ENCODE measurements at places on chromosomes 4 and X.

DNA sequence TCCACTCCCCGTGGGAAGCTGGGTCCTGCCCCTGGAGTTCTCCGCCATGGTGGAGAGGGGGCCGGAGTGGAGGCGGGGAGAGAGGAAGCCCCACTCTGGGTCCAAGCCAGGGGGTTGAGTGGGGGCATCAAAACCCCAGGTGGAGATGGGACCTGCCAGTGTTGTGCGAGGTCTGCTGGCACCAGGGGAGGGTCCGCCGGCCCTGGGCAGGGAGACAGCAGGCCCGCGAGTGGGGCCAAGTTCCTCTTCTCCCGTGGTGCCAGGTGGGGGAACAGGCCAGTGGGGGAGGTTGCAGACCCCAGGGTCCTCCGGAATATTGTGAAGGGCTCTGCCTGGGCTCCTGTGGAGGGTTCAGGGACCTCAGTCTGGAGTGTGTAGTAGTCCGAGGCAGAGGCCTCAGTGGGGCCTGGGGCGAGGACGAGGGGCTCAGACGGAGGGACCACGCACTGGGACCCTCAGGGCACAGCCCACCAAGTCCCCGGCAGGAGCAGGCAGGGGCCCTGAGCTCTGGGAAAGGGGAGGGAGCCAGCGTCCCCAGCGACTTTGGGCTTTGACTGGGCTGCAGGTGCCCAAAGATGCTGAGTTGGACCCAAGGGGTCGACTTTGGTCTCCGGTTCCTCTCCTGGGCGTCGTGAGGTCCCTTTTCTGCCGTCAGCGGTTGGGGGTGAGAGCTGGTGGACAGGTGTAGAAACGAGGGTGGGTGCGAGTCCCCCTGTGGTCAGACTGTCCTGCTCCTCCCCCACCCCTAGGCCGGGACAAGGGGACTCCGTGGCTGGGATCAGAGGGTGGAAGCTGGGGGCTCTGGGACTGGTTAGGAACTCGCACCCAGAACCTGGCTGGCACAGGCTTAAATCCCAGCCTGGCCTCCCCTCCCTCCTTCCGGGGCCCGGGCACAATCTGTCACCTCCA lies 43.8 kb upstream of the NKX1-1 start:
- DNase-seq = no peak

- peak; percentile 49 for DNase-seq
Observed at GRCh38 chrX:48956728-48957414, 536 bp downstream of the OTUD5 start.

DNA sequence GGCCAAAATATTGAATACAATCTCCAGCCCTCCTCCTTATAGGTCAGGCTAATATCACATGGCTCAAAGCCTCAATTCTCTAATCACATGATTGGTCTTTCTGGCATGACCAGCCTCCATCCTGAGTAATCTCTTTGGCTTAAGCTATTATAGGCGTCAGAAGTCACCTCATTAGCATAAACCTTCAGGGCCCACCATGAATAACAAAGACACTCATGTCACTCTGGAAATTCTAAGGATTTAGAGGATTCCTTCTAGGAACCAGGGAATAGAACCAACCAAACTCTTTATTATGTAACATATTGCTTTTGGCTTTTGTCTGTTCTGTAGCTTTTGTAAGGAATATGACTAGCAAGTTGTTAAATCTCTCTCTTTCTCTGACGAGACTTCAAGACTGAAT lies 109.2 kb upstream of the IGFBP7 start:
- no peak for DNase-seq

DNA sequence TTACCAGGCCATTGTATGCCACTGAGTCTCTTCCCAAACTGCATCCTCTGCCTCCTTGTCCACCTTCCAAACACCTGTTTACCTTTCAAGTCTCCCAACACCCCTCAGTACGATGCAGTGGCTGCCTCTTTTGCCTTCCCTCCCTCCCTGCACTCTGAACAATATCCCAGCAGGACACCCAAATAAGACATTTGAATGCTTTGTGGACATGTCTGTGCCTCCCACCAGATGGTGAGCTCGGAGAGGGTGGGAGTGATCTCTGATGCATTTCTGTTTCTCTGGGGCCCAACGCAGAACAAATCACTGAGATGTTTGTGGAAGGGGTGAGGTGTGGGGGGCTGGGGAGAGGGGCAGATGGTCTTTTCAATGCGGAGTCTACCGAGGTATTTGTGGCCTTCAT lies 33.4 kb downstream of the PJA1 start:
- no peak for DNase-seq

- DNase-seq = no peak
Observed at GRCh38 chr4:120694973-120695372, 227.6 kb downstream of the PRDM5 start.

DNA sequence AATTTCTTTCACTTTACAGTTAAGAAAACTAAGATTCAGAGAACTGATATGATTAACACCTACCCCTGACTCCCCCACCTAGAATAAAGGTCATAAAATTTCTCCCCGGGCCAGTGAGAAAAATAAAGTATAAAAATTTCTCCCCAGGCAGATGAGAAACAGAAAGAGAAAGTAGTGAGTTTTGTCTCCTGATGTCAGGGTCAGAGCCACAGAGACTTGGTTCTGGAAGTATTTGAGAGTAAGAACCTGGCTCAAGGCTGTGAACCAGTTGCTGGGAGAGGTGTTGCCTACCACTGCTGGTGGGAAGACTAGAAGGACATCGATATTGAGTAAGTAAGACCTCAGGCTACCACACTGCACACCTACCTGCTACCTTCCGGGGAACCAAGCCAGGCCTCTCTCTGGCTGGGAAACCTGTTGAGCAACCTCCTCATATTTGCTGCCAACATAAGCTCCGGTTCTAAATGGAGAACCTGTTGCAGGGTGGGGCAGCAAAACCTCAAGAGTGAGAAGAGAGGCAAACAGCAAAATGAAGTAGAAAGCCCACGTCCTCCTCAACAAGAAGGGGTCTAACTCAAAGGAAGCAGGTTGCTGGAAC lies 104.2 kb upstream of the PUDP start:
- no peak for DNase-seq

- no peak for DNase-seq
Observed at GRCh38 chr4:71559957-71560571, 221.2 kb downstream of the SLC4A4 start.

GRCh38 chr4:114926583-114926982 lies 186.8 kb downstream of the NDST4 start:
- DNase-seq = no peak

DNA sequence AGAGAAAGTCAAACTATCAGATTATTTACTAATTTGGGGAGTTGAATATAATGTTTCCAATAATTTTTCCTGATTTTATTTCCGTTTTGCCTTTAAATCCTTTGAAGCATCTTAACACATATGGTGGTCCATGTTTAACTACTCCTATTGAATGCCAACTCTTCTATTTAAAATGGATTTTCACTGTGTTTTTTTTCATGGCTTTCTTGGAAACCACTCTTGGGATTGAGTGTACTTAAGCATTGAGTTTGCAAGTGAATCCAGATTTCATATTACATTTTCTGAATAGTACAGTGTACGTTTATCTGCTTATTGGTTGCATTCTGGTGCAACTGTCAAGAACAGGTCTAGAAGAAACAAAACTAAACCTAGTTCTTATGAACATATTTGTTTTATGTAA lies 45.6 kb downstream of the RAPGEF2 start:
- DNase-seq = no peak

GRCh38 chr4:112664611-112665010 lies 27.7 kb downstream of the LARP7 start:
- no peak for DNase-seq

- no peak for DNase-seq
Observed at GRCh38 chr4:120971884-120972283, 49.4 kb upstream of the PRDM5 start.

DNA sequence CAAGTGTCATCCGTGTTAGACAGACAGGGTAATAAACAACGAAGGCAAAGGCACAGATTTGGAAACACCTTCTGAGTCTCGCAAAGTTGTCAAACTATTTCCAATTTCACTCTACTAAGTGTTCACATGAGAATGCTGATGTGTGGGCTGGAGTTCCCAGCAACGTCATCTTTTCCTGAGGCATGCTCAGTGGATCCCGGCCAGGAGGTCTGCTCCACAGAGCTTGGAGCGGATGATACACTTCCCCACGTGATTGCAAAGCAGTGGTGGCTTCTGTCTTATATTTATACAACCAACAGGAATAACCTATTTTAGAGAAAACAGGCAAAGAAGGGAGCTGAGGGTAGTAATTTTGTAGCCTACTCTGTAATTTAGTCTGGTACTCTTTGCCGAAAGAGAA lies 40.1 kb upstream of the PDK3 start:
- DNase-seq = no peak

- no peak for DNase-seq
Observed at GRCh38 chr4:186669159-186669731, 54.4 kb downstream of the FAT1 start.

GRCh38 chrX:153405426-153405825 lies 4.3 kb upstream of the PNMA6E start:
- DNase-seq = no peak

DNA sequence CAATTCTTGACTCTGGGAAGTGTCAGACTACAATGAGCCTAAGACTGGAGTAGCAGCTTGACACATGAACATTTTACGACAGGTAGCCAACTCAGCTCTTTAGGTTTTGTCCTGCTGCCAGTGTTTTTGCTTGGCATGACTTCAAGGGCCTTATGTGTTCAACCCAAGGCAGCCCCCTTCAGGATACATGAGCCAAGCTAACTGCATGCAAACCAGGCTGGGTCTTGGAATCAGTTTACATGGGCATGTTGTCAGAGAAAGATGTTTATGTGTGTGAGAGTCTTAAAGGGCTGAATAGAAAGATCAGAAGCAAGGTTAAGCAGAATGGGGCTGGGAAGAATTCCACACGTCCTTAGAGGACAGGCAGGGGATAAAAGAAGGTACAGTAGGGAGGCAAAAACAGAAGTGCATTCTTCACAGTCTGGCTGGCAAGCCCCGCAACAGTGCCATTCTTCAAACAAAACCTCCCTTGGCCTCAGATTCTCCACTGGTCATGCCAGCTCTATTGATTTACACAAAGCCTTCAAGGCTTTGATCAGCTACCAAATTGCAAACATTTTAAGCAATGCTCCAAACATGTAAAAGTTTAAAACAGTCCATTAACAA lies 97.3 kb downstream of the NKX6-1 start:
- no peak for DNase-seq

DNA sequence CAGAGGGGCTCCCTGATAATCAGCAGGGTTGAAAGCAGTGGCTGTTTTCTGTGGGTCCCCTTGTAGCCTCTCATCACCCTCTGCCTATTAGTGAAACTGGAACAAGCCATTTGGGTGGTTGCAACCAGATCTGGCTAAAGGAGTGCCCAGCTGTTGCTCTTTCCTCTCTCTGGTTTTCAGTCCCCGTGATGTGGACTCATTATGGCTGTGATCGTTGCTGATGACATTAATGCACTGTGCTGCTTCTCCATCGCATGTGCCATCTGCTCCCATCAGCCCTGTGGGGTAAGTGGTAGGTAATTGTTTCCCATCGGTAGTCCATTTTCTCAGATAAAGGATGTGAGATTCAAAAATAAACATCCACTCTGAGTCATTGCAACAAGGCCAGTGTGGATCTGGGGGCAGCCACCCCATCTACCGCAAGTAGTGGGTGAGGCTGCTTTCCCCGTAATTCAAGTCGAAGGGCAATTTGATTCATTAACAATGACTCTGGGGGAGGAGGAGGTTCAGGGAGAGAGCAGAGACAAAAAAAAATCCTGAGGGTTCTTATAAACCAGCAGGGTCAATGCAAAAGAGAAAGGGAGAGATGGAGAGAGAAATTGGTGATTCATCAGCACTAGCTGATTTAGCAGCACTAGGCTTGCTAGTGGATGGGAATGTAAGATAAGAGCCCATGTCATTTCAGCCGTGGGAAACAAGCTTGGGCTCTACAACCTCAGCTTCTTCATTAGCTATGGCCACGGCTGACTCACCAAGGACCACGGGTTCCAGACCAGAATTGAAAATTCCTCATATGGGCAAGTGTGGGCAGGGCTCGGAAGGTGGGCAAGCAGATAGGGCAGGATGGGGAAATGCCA lies 357.8 kb downstream of the MID1IP1 start:
- DNase-seq = no peak

GRCh38 chr4:128775916-128776315 lies 33.6 kb upstream of the JADE1 start:
- no peak for DNase-seq

DNA sequence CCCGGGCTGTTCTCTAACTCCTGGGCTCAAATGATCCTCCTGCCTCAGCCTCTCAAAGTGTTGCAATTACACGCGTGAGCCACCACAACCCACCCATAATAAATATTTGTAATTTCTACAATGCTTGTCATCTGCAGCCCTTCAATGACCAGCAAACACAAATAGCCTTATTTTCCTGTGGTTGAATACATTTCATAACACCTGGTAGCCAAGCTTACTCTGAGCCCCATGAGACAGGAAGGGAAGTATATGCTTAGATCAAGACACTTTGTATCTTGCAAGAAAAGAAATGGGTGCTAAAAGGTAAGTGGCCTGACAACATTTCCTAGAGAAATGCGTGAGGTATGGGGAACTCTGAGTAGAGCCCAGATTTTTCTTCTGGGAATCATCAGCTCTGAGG lies 56.9 kb upstream of the PDGFRA start:
- DNase-seq = no peak

DNA sequence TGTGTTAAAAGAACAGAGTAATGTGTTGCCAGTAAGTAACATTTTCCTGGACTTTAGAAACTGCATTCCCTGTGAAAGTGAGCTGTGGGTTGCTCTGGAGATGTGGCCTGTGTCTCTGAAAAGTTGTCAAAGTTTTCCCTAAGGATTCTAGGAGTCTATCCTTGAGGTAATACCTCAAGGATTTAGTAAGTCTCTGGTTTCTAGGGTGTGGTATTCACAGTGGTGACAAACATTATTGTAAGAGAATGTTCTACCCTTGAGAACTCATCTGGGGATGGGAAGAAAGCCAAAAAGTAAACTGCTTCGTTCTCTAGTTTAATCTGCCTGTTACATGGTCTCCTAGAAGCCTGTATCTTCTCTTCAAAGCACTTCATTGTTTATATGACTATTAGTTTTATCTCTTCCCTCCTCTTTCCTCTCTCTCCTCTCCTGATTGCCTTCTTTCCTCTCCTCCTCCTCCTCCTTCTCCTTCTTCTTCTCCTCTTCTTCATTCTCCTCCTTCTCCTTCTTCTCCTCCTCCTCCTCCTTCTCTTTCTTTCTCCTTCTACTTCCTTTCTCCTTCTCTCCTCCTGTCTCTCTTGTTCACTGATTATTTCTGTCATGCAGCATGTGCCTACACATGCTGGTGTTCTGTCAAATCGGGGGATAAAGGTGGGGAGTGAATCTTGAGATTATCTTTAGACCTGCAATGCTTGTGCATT lies 321.3 kb downstream of the PTTG2 start:
- no peak for DNase-seq

DNA sequence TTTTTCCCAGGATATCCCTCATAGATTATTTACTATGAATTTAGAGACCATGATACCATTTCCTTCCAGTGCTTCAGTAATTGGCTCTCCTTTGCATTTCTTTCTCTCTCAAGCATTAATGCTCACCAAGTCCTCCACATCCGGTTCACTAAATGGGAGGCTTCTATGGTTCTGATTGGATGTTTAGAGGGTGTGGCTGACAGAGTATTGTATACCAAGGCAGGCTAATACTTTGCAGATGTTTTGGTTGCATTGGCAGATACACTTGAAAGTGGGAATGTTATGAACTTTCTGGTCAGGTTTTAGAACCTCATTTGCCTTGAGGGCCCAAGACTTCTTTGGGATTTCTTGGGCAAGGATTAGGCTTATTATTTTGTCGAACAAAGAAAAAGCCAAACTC lies 24.2 kb downstream of the CBLL2 start:
- DNase-seq = no peak

GRCh38 chr4:130026185-130026584 lies 930.2 kb downstream of the C4orf33 start:
- DNase-seq = no peak
